ENCODE measurements at places on chromosomes 3 and 15.

DNA sequence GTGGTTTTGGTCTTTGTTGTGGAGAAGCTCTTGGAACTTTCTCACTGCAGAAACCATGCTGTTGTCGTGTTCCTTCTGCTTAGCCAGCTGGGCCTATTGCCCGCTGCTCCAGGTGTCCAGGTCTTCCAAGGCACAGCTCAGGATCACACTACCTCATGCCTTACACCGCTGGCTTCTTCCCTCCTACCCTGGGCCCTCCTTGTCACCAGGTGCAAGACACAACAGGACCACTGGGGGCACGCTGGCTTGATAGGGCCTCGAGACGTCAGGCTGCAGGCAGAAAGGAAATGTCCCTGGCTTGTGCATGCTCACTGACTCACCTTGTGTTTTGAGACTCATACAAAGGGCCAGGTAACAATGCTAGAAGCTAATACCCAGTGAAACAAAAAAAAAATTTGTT lies 32.3 kb downstream of the PAQR9 start:
- no peak for DNase-seq

GRCh38 chr15:99137111-99137546 lies 32.2 kb downstream of the SYNM start:
- DNase-seq: no peak

- DNase-seq: no peak
These were observed 31.1 kb downstream of the SLCO3A1 start for GRCh38 chr15:91884606-91885005.

GRCh38 chr15:99542828-99543227 lies 23.0 kb upstream of the MEF2A start:
- no peak for DNase-seq

GRCh38 chr15:74261685-74262084 lies 25.6 kb downstream of the CCDC33 start:
- no peak for DNase-seq

DNA sequence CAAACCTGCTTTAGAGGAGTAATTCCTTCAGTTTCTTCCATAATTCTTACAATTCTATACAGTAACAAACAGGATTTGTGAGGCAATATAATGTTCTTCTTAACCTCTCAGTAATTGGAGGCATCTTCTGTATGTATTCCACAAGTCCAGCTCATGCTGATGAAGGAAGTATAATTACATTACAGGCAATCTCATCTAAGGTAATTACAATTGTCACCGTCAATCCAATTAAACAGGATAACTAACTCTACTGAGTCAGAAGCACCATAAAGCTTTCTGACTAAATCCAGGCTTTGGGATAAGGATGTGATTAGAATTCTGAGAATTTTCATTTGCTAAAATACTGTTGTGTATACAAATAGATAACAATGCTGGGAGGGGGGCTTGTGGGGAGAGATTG lies 115.2 kb upstream of the SEMA6D start:
- no peak for DNase-seq

- DNase-seq: no peak
These were observed 15.3 kb upstream of the RTP4 start for GRCh38 chr3:187352581-187353575.

- DNase-seq: no peak
These were observed 63.7 kb downstream of the CHD2 start for GRCh38 chr15:92963794-92964193.

DNA sequence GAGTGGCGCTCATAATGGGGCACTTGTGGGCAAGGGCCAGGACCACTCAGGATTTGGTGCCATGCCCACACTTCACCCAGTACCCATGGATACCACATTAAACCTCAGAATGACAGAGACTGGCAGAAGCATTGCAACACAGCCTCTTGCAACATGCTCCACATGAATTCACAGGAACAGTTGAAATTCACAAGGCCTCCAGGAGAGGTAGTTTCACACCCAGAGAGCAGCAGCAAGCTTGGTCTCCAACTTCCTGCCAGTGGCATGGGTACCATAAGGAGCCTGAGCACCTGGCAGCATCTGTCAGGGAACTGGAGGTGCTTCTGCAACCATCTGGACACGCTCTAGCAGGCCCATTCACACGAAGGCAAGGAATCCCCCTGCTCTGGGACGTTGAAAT lies 101.0 kb downstream of the OSBPL10 start:
- no peak for DNase-seq

DNA sequence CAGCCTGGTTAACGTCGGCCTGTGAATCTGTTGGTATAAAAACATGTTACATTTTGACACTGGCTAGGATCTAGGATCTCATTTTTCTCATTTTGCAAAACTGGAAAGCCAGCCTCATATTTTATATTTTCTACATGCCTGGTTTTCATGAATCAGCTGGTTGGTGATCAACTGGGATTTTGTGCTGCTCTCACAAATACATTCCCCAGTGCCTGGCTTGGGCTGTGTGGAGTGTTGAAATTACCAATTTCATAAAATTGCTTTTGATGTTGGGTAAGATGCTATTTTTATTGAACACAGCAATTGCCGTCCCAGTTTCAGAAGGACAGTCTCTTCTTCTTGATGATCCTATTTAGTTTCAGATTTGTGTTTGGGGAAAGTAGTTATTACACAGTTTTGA lies 604.3 kb downstream of the TAFA4 start:
- no peak for DNase-seq

Data from amniotic stem cell (primary cell).